HepG2 (cell line): ENCODE measurements at places on chromosomes 7 and 10.

- H3K27me3 ChIP-seq = no peaks in the 10 kb centered on the region
- no peak overlapping the region for H3K27ac ChIP-seq
- H3K36me3 ChIP-seq = no peaks in the 10 kb centered on the region
Measured at GRCh38 chr7:39594988-39595620, 28.3 kb upstream of the RALA start.

- H3K4me3 ChIP-seq = no peak overlapping the region
- no peak for DNase-seq
- H3K27ac ChIP-seq = no peak overlapping the region
- H3K36me3 ChIP-seq = no peaks in the 10 kb centered on the region
Measured at GRCh38 chr7:156100086-156100485, 287.8 kb upstream of the SHH start.

GRCh38 chr7:29410996-29411395 lies 152.6 kb upstream of the PRR15 start:
- H3K36me3 ChIP-seq = peaks cover 5% of the 10 kb centered on the region; the same call in 1 of the 3 replicates
- H3K27ac ChIP-seq = no peak overlapping the region
- no peaks in the 10 kb centered on the region for H3K27me3 ChIP-seq
- DNase-seq = no peak
- H3K4me3 ChIP-seq = no peak overlapping the region

DNA sequence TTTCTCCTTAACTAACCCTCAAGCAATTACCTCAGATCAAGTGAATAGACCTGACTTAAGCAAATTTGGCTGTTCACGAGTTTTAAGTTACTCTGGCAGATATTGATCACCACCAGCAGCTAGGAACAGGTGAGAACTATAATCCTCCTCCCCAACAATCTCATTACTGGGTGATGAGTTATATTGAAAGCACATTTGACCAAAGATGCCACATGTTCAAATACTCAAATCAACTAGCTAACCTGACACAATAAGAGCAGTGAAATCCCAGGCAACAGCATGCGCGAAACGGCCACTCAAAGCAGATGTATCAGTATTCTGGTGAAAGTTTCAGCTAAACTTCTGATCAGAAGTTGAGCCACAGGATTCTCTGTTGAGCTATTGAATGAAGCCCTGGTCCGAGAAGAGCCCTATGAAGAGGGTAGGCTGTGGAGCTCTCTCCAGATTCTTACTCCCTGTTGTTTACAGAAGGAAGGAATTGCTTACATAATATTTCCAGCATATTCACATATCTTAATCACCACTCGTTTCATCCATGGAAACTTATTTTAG lies 52.6 kb downstream of the CAV1 start:
- no peak overlapping the region for H3K4me3 ChIP-seq
- no peaks in the 10 kb centered on the region for H3K27me3 ChIP-seq
- no peak for DNase-seq
- no peaks in the 10 kb centered on the region for H3K4me1 ChIP-seq
- H3K27ac ChIP-seq = no peak overlapping the region

GRCh38 chr7:149431486-149432120 lies 29.3 kb downstream of the ZNF777 start:
- DNase-seq = no peak
- peaks cover 45% of the 10 kb centered on the region; the same call in 2 of the 3 replicates for H3K36me3 ChIP-seq
- no peaks in the 10 kb centered on the region for H3K4me1 ChIP-seq

- H3K27me3 ChIP-seq = no peaks in the 10 kb centered on the region
- peaks cover 65% of the 10 kb centered on the region for H3K4me1 ChIP-seq
- DNase-seq = peak; percentile 89
- no peak overlapping the region for H3K4me3 ChIP-seq
- H3K36me3 ChIP-seq = no peaks in the 10 kb centered on the region
Measured at GRCh38 chr7:112422842-112423496, 27.3 kb upstream of the IFRD1 start.

DNA sequence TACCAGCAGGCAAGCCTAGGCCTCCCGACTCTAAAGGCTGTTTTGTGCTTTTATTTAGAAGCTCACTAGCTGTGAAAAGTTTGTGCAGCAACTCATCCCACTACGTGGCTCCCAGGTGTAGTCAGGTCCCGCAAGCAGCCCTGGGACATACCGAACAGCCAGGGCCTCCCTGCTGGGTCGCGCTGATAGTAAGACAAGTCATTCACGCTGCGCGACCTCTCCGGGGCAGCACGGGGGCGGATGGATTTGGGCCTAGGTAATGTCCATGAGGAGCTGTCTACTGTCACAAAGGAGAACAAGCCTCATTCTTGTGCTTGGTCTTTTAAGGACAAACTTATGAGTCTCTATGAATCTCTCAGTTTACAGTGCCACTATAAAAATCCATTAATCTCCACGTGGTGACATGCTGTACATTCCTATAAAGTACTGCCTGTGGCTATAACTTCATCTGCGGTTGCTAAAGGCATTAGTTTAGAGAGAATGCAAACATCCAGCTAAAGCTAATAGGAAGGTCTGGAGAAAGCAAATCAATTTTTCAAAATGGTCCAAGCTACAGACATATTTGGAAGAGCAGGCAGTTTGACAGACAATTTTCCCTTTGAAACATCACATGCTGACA lies 546.8 kb downstream of the PHTF2 start:
- no peaks in the 10 kb centered on the region for H3K36me3 ChIP-seq
- H3K4me3 ChIP-seq = no peak overlapping the region
- no peak for DNase-seq
- H3K4me1 ChIP-seq = no peaks in the 10 kb centered on the region
- no peaks in the 10 kb centered on the region for H3K27me3 ChIP-seq
- H3K27ac ChIP-seq = no peak overlapping the region

- no peak overlapping the region for H3K4me3 ChIP-seq
- H3K27me3 ChIP-seq = no peaks in the 10 kb centered on the region
- H3K4me1 ChIP-seq = peaks cover 34% of the 10 kb centered on the region
- DNase-seq = no peak
- no peak overlapping the region for H3K27ac ChIP-seq
Measured at GRCh38 chr10:99766302-99766681, 16.1 kb upstream of the ABCC2 start.

- H3K36me3 ChIP-seq = no peaks in the 10 kb centered on the region
- peaks cover 39% of the 10 kb centered on the region for H3K4me1 ChIP-seq
- no peak overlapping the region for H3K4me3 ChIP-seq
- H3K27ac ChIP-seq = peak overlapping the region; percentile 11
Measured at GRCh38 chr10:97525086-97525485, 26.4 kb downstream of the UBTD1 start.

GRCh38 chr10:89494068-89494467 lies 41.3 kb downstream of the SLC16A12 start:
- no peaks in the 10 kb centered on the region for H3K27me3 ChIP-seq
- no peak overlapping the region for H3K4me3 ChIP-seq
- DNase-seq = no peak
- H3K27ac ChIP-seq = no peak overlapping the region
- no peaks in the 10 kb centered on the region for H3K36me3 ChIP-seq

- H3K27me3 ChIP-seq = no peaks in the 10 kb centered on the region
- no peaks in the 10 kb centered on the region for H3K4me1 ChIP-seq
- no peak overlapping the region for H3K4me3 ChIP-seq
- no peak for DNase-seq
Measured at GRCh38 chr7:88331322-88331721, 24.6 kb upstream of the STEAP4 start.

- H3K27ac ChIP-seq = no peak overlapping the region
- no peaks in the 10 kb centered on the region; the same call in 2 of the 3 replicates for H3K36me3 ChIP-seq
- no peak overlapping the region for H3K4me3 ChIP-seq
- H3K4me1 ChIP-seq = no peaks in the 10 kb centered on the region
- H3K27me3 ChIP-seq = no peaks in the 10 kb centered on the region
Measured at GRCh38 chr7:130398526-130399090, 18.3 kb downstream of the CPA1 start.

DNA sequence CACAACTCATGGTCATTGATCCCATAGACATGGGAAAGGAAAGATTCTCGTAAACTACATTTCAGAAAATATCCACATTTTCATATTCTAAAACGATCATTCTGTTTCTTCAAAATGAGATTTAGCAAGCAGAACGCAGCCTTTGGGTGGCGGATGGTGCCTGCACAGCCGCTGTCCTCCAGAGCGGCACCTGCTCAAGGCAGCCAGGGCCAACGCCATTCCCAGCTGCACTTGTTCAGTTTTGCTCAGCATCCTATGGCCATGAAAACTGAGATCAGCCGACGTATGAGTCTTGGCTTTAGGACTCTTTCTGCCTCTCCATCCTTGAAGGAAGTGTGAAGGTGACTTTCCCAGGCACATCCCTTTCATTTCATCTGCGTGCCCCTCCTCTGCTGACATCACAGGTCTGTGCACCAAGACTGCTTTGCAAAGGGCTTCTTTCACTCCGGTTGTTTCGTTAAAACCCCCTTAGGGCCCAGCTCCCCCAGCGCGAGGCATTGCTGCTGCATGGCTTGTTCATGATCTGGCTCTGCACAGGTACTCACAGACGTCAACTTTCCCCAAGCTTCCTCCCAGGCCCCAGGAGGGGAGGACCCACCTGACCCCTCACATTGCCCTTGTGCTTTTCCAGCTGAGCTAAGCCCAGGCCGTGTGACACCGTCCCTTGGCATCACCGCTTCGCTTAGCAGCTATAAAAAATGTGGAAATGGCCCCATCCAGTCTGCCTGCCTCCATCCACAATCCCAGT lies 37.2 kb downstream of the TCERG1L start:
- no peaks in the 10 kb centered on the region for H3K4me1 ChIP-seq
- H3K4me3 ChIP-seq = no peak overlapping the region
- peaks cover 5% of the 10 kb centered on the region; the same call in 1 of the 2 replicates for H3K27me3 ChIP-seq

DNA sequence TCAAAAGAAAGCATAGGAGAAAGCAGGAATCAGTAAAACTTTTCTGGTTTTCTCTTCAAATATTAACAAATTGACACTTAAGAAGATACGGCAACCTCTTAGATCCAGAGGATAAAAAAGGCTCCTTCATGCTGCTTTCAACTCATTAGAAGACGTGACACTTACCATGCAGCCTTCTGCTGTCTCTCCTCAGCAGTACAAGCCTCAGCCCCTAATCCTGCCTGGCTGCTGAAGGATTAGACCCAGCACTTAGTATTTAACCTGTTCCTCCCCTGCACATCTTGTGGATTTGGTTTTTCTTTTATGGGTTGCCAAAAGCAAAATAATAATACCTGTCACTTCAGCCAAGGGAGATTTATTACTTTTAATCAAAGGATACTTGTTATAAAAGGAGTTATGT lies 108.4 kb downstream of the LYZL1 start:
- H3K4me1 ChIP-seq = peaks cover 14% of the 10 kb centered on the region
- H3K4me3 ChIP-seq = no peak overlapping the region
- no peaks in the 10 kb centered on the region for H3K36me3 ChIP-seq
